ENCODE measurements at places on chromosomes 1 and 21.

DNA sequence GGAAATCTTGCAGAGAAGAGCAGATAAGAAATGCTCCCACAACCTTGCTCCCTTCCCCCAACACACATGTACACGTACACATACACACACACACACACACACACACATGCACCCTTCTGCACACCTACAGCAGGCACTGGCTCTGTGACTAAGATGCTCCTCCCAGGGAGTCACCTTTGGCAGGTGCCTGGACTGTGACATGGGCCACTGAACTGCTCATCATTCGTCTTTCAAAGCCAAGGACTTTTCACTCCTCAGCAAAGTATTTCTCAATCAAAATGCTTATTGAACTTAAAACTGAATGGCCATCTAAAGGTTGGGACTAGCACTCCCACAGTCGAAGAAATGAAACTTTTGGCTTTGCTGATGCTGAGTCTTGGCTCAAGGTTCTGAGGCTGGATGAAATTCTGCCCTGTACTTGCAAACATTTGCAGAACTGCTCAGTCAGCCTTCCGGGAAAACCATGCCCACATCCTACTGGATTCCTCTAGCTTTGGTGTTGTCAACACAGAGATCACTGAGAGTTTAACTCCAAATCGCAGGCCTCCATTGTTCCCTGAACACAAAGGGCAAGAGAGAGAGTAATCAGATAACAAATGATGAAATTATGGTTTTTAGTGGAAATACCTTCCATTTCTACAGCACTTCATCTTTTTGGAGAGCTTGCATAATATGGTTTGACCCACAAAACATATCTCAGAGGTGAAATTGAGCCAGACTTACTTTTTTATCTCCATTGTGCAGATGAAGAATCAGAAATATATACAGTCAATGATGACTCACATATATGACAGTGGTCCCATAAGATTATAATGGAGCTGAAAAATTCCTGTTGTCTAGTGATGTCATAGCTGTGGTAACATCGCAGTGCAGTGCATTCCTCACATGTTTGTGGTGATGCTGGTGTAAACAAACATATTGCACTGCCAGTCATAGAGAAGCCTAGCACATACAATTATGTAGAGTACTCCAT lies 72.4 kb upstream of the BCAR3 start:
- no peak for DNase-seq

DNA sequence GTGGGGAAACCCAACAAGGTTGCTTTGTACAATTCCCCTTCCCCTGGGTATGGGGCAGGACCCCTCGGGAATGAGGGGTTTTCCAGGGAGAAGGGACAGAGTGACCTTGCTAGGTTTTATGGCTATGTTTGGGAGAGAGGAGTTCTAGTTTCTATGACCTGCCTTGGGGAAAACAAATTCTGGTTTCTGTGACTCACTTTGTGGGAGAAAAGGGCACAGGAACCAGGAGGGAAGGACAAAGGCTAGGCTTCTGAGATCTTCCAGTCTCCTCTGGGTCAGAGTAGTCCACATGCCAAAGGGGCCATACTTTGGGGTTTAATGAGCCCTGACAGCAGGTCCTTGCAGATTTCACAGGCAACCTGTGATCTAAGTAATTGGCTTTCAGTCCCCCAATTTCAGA lies 5.5 kb upstream of the PTGER3 start:
- no peak for DNase-seq

DNA sequence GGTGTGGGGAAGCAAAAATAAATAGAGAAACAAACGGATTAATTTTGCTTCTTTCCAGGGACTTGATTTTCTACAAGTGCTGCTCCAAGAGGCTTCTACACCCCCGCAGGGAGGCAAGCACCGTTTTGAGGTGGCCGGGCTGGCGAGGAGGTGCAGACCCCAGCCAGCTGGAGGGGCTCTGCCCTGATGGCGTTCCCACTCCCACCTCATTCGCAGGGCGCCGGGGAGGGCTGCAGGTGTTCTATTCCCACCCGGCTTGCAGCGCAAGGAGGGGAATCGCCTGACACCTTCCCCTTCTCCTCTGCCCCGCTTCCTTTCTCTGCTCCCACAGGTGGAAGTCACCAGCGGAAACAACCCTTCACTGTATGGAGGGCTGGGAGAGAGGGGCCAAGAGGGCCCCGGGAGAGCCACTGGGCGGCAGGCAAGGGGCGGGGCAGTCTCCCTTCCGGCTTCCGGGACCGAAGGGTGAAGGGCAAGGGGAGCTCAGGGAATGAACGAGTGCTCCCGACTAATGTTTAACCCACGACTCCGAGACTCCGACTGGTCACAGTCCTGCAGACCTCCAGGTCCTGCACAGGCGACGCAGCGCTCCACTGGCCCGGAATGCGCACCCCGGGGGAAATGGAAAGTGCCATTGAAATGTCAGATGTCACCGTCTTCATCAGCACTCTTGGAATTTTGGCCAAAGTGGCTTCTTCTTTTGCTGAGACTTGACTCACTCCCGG lies 29.1 kb downstream of the TEX35 start:
- peak; percentile 72 for DNase-seq

- no peak for DNase-seq
Measured at GRCh38 chr1:41015897-41016470, 5.5 kb downstream of the SLFNL1 start.

DNA sequence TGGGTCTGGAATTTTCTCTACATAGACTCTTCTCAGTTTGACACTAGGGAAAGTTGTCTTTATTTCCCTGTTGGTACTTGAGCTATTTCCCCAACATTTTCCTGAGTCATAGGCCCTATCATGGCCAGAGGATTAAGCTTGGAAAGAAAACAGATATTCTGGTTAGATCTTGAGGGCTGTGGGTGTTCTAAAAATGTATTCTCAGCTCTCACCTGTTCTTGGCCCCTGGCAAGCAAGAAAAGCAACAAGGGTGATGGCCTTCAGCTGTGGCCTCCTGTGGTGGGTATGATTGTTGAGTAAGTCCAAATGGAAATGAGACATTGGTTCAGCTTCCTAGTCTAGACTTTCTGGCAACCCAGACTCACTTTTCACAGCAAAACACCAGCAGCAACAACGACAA lies 17.4 kb upstream of the LCE3A start:
- DNase-seq = no peak

GRCh38 chr1:93123201-93123783 lies 44.2 kb downstream of the MTF2 start:
- DNase-seq = no peak

GRCh38 chr1:176379626-176380339 lies 83.2 kb upstream of the PAPPA2 start:
- no peak for DNase-seq

- DNase-seq = no peak
Measured at GRCh38 chr21:16357994-16358393, 628.2 kb downstream of the USP25 start.

DNA sequence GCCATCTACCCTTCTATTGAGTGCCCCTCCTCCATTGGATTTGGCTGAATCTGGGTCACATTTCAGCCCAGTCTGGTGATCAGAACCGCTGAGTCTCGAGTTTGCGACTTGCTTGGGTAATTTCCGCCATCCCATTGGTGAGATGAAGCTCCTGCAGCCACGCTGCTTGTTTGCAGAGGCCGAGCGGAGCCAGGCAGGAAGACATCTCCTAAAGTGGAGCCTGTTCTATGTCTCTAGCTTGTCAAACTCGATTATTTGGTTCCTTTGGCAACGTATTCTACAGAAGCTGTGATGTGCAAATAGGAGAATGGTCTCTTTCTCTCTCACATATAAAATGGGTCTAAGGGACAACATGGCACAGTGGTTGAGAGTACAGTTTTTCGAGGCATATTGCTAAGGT lies 206.8 kb upstream of the PLXNA2 start:
- no peak for DNase-seq
